ENCODE measurements at places on chromosomes 1 and 21.
A peak's percentile ranks its signal among the peaks of the same experiment; 100 is the strongest.

DNA sequence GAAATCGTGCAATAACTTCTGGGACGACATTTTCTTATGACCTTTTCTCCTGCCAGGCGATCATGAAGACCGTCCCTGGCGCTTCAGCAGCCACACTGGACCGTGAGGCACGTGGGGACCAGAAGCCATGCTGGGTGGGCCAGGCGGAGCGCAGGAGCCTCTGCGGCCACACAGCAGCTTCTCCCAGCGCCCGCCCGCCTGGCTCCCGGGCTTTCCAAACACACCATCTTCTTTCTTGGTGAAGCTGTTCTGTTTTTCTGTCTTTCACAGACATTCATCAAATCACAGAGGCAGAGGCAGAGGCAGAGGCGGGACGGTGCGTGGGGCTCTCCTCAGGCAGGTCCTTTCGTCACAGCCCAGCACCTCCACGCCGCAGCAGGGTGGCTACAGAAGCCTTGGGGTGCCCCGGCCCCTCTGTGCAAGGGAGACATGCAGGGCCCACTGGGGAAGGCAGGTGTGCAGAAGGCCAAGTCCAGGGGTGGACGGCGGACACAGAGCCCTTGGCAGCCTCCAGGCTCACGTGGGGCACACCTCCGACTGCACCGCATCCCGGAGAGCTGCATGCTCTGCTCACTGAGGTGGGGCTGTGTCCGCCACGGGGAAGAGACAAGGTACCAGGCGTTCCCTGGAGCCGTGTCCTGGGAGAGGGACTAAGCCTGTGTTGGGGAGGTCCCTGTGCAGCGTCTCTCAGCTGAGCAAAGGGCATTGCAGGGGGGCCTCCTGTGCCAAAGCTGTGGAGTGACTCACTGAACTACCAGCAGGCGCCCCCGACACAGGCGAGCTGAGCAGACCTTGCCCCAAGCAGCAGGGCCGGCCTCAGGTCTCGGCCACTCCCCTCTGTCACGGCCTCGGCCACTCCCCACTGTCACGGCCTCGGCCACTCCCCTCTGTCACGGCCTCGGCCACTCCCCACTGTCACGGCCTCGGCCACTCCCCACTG lies 2.6 kb upstream of the TMEM240 start:
- no peak for DNase-seq

GRCh38 chr1:169896013-169896412 lies 2.3 kb upstream of the SCYL3 start:
- peak; percentile 46 for DNase-seq

DNA sequence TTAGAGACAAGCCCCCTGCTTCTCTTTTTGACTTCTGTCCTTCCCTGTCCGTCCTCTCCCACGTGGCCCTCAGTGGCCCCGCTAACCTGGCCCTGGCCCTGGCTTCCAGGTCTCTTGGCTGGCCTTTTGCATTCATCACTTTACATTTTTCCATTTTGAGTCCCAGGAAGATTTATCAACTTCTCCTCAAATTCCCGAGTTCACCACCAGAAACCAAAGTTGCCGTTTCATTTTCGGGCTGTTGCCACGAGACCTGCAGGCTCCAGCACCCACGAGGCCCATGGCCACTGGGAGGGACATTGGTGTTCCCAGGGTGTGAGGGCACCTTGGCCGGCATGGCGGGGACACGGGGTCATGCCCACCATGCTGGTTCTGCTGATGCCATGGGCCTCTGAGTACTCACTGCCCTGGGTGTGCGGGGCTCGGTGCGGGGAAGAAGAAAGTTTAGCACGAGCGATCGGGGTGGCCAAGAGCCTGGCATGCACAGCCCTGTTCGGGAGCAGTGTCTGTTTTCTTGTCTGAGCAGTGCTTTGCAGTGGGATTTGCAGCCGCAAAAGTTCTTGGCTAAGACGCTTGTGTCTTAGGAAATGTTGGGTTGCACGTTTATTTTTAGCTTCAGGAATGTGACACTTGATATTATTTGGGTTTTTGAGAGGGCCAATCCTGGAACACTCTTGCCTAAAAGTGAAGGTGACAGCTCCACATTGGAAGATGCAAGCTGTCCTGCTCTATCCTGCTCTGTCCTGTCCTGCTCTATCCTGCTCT lies 40.4 kb upstream of the ADARB1 start:
- DNase-seq: no peak

DNA sequence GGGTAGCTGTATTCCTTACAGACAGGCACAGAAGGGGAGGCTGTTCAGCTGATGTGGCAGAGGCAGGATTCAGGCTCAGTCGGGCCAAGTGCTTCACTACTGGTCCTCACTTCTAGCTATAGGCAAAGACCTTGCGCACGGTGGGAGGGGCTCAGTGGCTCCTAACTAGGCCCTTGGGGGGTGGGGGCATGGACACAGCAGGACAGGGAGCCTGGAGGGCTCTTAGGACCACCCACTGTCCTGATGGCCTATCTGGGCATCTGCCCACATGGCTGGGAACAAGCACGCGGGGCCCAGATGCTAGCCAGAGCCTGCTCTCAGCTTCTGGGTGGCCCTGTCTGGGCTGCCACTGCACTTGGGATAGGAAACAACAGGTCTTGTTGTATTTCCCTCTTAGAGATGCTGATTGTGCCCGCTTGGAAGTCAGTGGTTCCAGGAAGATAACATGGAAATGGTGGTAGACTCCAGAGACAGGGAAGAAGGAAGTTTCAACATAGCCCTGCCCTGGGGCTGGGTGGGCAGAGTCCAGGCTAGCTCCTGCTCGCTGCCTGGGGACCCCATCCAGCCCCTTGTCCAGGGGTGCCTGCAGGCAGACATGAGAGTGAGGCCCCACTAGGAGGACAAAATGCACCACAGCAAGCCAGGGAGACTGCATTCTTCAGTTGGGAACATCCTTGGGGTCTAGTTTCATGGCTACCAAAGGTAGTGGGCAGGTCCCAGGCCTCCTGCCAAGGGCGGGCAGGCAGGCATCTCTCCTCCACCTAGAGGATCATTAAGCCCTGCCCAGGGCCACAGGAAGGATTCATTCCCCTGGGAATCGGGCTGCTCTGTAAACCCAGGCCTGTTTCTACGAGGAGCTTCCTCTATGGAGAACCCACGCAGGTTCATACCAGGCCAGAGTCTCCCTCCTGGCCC lies 102.5 kb downstream of the BCAR3 start:
- no peak for DNase-seq

GRCh38 chr1:224331326-224331725 lies 1.4 kb upstream of the NVL start:
- DNase-seq: no peak

- DNase-seq: peak; percentile 67
Observed at GRCh38 chr1:44827197-44828002, 15.7 kb downstream of the PTCH2 start.

DNA sequence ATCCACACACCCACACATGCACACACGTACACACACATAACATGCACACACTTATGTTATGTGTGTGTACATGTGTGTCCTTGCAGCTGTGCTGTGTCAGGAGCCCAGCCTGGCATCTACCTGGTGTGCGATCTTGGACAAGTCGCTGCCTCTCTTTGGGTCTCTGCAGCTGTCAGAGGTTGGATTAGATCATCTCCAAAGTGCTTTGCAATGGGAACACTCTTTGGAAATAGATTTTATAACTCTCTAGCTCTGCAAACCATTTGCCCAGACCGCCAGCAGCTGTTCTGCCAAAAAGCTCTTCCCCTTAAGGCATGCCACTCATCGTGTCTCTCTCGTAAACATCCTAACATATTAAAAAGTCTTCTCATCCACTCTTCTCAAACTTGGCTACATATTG lies 4.7 kb downstream of the PKP1 start:
- no peak for DNase-seq

- DNase-seq: no peak
Observed at GRCh38 chr1:93616221-93616995, 65.2 kb downstream of the BCAR3 start.

- DNase-seq: no peak
Observed at GRCh38 chr1:50278410-50278809, 144.8 kb downstream of the DMRTA2 start.

GRCh38 chr1:205631768-205632668 lies at the start of gene ELK4:
Gene ELK4 (minus strand): TSS chr1:205632011. CDS start chr1:205623882, 8,129 bp downstream.
- peak; percentile 99 for DNase-seq

- DNase-seq: no peak
Observed at GRCh38 chr1:230169454-230170152, 102.6 kb downstream of the GALNT2 start.

GRCh38 chr1:115302390-115302961 lies 35.6 kb downstream of the NGF start:
- no peak for DNase-seq

DNA sequence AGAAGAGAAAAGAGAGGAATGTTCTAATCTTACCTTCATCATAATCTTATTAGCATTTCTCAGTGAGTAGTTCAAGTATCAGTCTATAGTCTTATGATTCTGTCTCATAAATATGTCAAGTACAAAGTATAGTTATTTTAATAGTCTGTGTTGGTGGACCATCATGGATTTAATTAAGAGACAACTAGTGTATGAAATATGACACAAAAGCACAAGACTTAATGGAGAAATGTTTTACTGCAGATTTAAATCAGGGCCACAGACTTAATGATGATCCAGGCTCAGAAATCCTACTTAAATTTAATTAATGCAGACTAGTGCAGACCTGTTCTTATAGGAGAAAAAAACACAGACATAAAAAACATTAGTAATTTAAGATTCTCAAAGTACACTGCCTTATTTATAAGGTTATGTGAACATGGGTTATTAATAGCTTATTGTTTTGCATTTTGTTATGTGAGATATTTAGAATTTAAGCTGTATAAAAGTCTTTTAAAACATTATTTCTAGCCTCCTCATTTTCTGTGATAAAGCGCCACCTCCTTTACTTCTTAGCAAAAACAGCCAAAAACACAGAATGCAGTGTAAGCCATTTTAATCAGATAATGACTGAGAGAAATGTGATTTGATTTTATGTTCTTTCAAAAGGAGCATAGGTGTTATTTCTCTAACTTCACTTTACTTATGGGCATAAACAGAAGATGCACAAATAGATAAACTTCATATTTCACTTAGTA lies 255.0 kb upstream of the SNX7 start:
- DNase-seq: no peak

DNA sequence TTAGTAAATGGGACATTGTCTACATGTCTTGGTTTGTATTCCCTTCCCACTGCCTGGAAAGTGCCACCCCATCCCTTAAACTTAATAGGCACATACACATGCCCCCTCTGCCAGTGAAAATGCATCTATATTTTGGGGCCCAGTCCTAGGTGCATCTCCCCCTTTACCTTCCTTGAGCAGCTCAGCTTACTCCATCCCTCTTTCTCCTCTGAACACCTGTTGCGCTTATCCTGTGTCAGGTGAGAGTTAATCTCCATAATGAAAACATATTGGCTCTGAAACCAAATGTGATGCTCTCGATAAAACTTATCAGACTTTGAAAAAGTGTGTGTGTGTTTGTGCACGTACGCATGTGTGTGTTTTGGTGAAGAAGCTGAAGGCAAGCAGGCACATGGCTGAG lies 15.4 kb upstream of the SUCO start:
- DNase-seq: no peak

- DNase-seq: peak; percentile 64
Observed at GRCh38 chr1:109816175-109816811, 52.6 kb upstream of the EPS8L3 start.

GRCh38 chr1:158145173-158145719 lies 35.4 kb upstream of the CD1D start:
- no peak for DNase-seq

DNA sequence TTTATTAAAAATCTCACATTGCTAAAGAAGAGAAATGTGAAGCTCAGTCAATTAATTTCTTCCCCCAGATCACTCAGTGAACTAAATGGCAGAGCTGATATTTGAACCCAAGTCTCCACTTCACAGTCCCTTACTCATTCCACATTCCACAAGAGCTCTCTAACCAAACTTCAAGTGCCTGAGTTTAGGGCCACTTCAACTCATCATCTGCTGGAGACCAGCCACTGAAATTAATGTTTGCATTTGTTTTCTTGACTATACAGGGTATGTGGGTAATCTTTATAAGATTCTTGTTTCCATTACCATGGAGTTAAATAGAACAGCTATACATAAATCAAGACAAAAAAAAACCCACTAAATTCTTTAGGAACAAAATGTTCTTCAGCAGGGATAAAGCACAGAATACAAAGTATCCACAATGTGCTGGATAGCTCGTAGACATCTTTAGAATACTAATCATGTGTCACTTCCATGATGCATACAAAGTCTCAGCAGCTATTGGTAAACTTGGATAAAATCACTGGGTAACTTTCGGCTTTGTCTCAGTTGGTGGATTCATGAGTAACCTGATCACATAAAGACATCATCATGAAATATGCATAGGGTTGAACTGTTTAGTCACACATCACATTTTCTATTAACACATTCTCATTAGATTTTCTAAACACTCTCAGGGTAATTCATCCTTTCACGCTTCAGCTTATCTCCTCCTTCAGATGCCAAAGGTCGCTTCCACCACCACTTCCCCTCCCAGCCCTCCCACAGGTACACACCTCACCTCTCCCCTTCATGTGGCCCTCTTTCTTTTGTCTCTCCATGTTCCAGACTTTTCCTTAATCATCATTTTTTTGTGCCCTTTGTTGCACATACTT lies 89.8 kb downstream of the LRRC53 start:
- no peak for DNase-seq

DNA sequence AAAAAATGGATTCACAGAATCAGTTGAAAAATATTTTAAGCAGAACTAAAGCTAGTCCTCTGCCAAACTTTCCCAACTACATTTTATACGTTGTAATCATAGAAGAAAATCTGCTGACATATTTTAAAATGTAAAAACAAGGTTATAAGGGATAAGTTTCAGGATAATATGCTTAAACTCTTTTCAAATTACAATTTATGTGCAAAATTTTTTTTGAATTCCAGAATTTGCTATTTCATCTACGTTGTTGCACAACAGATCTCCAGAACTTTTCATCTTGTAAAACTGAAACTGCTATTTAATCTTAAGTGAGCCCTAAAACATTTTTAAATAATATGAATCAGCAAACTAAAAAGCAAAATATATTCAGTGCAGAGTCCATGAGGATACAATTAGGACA lies 5.9 kb downstream of the EDEM3 start:
- DNase-seq: no peak

DNA sequence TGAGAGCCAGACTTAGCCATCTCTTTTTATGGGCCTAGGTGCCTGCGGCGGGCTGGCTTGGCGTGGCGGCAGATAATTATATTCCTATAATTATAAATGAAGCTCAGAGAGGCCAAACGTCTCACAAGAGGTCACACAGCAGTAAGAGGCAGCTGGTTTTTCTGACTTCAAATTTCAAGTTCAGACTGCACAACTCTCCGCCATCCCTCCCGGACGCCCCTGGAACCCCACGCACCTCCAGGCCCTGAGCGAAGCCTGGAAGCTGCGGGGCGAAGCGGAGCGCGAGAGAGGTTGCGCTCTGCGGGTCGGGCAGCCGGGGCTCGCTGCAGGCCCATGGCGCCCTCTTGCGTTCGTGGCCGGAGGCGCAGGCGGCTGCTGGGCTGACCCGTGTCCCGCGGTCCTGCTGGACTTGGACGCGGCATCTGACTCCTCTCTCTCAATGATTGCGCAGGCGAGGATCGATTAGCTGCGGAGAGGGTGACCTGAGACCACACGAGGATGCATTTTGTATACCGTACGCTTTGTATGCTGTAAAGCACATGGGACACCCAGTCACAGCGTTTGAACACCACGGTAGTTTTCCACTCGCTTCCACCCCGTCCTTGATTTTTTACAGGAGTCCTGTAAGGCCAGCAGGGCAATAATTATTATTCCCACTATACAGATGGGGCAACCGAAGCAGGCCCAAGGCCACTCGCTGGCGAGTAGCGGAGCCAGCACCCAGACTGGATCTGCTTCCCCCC lies 272.7 kb downstream of the FOXD2 start:
- peak; percentile 63 for DNase-seq

All from hematopoietic multipotent progenitor cell treated with erythropoietin and hydrocortisone succinate and interleukin-3 and kit ligand, for 6 days (in vitro differentiated cells).